ENCODE measurements at places on chromosomes 6 and 20. TPM values are rescaled to one million over a fixed set of nuclear protein-coding genes. Genes with fewer than 3 reads are reported as not detected.
A peak's percentile ranks its signal among the peaks of the same experiment; 100 is the strongest.

Gene B3GALT4
- 1.4 TPM for total RNA-seq

- DNase-seq, result no peak
Measured at GRCh38 chr6:101534821-101535220, 141.3 kb downstream of the GRIK2 start.

- DNase-seq, result no peak
Measured at GRCh38 chr20:46142124-46142523, 24.0 kb downstream of the CD40 start.

DNA sequence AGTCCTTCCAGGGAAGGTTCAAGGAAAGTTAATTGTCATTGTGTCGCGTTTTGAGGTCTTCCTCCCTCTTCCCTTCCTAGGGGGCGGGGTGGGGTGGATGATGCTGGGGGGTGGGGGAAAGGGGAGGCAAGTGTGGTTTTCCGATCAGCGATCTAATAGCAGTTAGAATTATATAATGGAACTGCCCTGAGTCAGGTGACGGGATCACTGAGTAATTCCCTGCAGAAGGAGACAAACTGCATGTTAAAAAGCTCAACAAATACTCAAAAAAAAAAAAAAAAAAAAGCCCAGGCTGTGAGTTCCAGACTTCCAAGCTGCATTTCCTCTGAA is 240.4 kb downstream of the PHACTR1 start:
- DNase-seq, result peak; percentile 19

DNA sequence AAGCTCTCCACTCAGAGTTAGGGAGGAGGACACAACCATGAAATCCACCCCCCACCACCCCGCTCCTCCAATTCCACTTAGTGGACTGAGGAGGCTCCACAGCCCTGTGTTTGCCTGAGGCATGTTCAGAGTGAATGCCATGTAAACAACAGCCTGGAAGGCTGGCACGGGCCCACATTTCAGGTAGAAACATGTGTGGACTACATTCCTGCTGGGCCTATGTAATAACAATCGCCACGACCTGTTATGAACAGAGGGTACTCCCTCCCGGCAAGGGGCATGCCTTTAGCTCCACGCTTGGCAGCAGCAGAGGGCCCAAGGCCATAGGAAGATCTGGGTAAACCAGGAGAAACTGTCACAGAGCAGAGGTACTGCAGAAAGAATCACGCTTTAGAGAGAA is 65.5 kb downstream of the ISM1 start:
- no peak for DNase-seq

DNA sequence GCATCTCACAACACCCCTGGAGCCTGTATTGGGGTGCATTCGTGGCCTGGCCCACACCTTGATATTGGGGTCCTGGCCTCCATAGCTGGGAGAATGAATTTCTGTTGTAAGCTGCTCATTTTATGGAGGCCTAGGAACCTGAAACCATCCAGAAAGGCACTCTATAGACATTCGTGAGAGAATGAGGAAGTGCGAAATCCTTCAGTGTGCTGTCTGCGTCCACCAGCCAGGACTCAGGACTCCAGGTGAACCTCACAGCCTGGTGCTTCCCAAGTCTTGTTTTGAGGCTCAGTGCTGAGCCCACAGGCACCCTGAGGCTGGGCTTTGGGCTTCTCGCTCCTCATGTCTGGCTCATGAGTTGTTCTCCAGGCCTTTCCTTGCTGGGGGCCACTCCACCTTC is 11.9 kb upstream of the RBBP8NL start:
- DNase-seq, result no peak

DNA sequence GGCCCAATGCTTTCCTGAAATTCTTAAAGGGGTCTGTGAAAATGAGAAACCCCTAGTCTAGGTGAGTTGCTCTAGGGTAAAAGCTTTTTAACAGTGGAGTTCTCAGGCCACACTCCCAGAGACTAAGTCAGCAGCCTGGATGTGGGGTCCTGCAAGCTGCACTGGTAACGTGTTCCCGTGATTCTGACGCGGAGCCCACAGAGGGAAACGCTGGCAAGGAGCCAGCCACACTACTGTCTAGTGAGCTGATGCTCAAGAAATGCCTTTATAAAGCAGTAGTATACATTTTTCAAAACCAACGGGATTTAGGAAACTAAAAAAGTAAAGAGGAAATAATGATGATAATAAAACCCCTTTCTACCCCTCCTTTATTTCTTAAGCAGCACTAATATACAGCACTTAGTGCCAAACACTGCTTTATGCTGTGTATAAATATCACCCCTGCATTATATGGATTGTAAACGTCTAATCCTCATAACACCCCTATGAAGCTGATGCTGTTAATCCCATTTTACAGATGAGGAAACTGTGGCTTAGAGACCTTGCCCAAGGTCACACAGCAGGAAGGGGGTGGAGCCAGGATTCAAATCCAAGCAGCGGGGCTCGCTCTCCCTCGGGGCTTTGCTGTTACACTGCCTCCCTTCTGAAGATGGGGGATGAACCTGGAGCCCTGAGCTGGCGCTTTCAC is 25.0 kb downstream of the KCNK15 start:
- DNase-seq, result no peak

DNA sequence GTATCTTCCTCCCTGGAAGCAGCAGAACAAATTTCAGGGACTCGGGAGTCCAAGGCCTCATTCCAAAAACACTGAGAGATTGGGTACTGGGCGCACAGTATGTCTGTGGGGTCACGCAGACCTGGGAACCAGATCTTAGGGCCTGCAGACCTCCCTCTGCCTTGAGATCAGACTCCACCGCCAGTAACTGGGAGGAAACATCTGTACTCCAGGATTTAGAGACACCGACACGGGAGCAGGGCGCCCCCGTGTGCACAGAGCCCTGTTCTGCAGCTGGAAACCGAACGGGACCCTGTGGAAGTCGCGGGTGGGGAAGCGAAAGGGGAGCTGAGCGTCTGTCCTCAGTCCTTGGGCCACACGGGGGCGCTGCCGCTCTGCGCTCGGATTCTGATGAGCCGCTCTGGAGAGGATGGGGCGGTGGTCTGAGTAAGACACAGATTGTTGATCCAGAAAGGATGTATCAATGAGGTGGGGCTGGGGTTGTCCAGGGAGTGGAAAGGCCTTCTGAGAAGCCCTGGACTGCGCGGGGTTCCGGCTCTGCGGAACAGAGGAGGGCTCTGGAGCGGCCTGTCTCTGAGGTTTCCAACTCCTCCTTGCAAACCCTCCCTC is 35.7 kb upstream of the HLA-E start:
- DNase-seq, result no peak

- peak; percentile 68 for DNase-seq
Measured at GRCh38 chr6:35359744-35360348, 17.5 kb downstream of the PPARD start.

- no peak for DNase-seq
Measured at GRCh38 chr20:23995905-23996666, 7.5 kb upstream of the GGTLC1 start.

DNA sequence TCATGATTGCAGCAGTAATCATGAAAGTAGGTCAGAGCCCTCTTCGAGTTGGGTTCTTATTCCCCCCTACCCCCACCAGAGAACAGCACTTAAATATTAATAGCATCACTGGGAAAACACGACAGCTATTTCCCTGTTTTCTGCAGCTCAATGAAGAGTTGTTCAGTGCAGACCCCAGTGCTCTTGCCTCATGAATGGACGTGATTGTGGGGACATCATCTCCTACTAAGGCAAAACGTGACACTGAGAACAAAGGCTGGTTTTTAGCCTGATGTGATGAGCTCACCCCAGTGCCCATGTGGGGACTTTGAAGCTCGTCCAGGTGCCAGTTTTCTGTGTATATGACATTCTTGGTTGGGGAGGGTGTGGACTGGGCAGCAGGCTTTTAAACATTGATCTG is 105.9 kb downstream of the SLC35F1 start:
- no peak for DNase-seq

Gene CDSN
- not detected for total RNA-seq

DNA sequence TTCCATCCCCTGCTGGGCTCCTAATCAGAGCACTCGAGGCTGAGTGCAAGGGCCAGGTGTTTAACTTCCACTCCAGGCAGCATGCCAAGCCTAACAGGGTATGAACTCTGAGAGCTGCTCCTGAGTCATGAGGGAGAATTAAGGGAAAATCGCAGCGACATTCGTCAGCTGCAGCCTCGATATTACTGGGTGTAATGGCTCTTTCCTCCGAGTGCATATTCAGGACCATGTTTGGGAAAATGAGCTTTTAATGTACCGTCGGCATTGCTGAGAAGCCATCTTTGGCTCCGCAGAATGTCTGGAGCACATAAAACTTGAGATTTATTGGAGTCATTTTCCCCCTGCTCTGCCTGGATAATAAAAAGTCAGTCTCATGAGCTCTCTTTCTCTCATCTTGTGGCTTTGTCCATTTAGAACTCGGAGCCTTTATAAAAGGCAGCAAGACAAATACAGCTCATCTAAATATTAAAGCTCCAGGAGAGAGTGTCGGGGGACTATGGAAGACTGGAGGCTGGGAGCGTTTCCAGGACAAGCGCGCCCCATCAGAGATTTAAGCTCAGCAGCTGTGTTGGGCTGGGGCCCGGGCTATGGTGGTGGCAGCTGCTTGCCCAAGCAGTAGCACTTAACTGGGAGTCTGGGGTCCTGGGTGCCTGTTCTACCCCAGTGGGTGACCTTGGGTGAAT is 103.7 kb downstream of the TOX2 start:
- peak; percentile 77 for DNase-seq

Gene EPB41L1
- 25.0 TPM for total RNA-seq
